Ascending aorta (tissue), 2 donors: ENCODE measurements at places on chromosomes 1 and 21. TPM values are rescaled to one million over a fixed set of nuclear protein-coding genes. Genes with fewer than 3 reads are reported as not detected.

Gene MUTYH
- total RNA-seq, result 1.8 TPM

Gene CASQ1
- not detected for total RNA-seq

Gene GJA8
- not detected for total RNA-seq

Gene TCHH
- not detected for total RNA-seq

Gene NPR1
- 187 TPM for total RNA-seq

Gene OXCT2
- total RNA-seq, result not detected

Gene KDF1
- not detected for total RNA-seq

DNA sequence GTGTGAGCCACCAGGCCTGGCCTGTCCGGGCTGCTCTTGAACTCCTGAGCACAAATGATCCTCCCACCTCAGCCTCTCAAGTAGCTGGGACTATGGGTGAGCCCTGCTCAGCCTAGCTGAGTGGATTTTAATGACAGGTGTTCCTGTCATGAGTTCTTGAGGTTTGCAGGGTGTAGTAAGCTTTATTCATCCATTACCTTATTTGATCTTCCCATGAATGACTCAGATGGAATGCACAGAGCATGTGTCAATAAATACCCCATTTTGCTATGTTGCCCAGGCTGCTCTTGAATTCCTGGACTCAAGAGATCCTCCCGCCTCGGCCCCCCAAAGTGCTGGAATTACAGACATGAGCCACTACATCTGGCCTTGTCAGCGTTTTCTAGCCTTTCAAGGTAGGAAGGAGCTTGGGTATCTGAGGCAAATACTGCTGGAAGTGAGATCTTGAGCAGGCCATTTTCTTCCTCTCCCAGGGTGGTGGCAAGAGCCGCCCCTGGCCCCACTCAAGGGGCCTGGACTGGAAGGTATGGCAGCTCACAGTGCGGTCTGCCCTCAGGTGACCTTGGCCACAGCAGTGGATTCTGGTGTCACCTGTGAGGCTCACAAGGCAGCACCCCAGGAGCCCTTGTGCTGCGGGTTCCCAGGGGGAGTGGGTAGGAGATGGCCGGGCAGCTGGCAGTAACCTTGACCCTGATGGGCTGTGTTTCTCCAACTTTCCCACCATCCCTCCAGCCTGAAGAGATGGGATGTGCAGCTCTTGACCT, 20.0 kb downstream of the PIK3CD start:
- no peak overlapping the region for H3K4me3 ChIP-seq
- no peak for DNase-seq
- no peaks in the 10 kb centered on the region for H3K36me3 ChIP-seq
- no peaks in the 10 kb centered on the region for H3K27me3 ChIP-seq
- no peaks in the 10 kb centered on the region for H3K4me1 ChIP-seq
- no peak overlapping the region for H3K27ac ChIP-seq

DNA sequence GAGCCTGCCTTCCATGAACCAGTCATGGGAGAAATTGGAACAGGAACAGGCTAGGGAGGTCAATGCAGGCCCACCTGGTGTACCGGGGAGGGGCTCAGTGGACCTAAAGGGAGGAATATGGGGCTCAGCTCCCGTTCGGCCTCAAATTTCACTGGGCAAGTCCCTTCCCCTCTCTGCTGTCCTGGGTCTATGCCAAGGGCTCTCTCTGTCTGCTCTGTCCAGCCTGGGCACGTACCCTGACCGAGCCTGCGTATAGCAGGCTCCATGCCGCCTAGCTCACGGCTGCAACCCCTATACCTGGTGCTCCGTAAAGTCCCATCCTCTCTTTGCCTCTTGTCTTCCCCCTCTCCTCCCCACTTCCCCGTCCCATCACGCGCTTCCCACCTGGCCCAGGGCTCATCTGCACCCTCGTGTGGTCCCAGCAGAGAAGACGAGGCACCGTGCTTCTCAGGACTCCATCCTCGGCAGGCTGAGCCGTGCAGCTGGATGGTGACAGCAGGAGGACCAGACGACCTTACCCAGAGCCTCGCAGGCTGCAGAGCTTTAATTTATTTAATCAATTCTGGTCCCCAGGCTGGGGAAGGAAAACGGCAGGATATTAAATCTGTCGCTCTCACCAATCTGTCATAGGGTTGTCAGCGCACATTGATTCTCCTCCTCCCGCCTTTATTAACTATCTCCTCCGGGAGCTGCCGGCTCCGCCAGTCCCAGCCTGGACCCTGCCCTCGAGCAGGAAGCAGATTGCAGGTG, 25.0 kb upstream of the DISP3 start:
- H3K4me3 ChIP-seq, result no peak overlapping the region
- no peak overlapping the region for H3K27ac ChIP-seq
- no peak for DNase-seq
- no peaks in the 10 kb centered on the region for H3K4me1 ChIP-seq

DNA sequence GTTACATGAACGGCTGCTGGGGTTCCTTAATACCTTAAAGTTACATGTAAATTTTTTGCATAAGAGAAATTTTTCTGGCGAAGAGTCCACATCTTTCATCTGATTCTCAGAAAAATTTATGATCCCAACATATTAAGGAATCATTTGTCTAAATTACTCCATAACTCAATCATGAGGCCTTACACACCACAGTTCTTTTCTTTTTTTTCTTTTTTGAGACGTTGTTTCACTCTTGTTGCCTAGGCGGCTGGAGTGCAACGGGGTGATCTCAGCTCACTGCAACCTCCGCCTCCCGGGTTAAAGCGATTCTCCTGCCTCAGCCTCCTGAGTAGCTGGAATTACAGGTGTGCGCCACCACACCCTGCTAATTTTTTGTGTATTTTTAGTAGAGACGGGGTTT, 2.1 kb upstream of the S100A11 start:
- no peaks in the 10 kb centered on the region for H3K27me3 ChIP-seq
- H3K27ac ChIP-seq, result no peak overlapping the region
- peaks cover 2% of the 10 kb centered on the region for H3K36me3 ChIP-seq
- no peak for DNase-seq

GRCh38 chr1:25773441-25774125, 26.4 kb upstream of the SELENON start:
- peaks cover 13% of the 10 kb centered on the region for H3K36me3 ChIP-seq
- no peak overlapping the region for H3K4me3 ChIP-seq
- H3K27me3 ChIP-seq, result no peaks in the 10 kb centered on the region
- H3K27ac ChIP-seq, result no peak overlapping the region
- no peaks in the 10 kb centered on the region for H3K4me1 ChIP-seq

- peak within 1 kb of the TSS; percentile 45 for H3K4me3 ChIP-seq
- H3K36me3 ChIP-seq, result no peaks in the 10 kb centered on the region
- no peak for DNase-seq
Observed at GRCh38 chr1:14598498-14599182, at the start of gene KAZN. Gene KAZN, plus strand, starts transcription at chr1:14598685.

GRCh38 chr1:47241114-47242113, 9.4 kb upstream of the TAL1 start:
- H3K4me1 ChIP-seq, result no peaks in the 10 kb centered on the region
- H3K27ac ChIP-seq, result no peak overlapping the region
- no peaks in the 10 kb centered on the region for H3K27me3 ChIP-seq
- H3K4me3 ChIP-seq, result no peak overlapping the region
- DNase-seq, result no peak

GRCh38 chr1:85617633-85618100, 37.1 kb downstream of the CCN1 start:
- no peak for DNase-seq
- H3K36me3 ChIP-seq, result no peaks in the 10 kb centered on the region
- H3K27me3 ChIP-seq, result no peaks in the 10 kb centered on the region
- H3K4me1 ChIP-seq, result peaks cover 6% of the 10 kb centered on the region
- no peak overlapping the region for H3K4me3 ChIP-seq
- H3K27ac ChIP-seq, result no peak overlapping the region

- H3K27me3 ChIP-seq, result no peaks in the 10 kb centered on the region
- no peaks in the 10 kb centered on the region for H3K36me3 ChIP-seq
- peaks cover 16% of the 10 kb centered on the region for H3K4me1 ChIP-seq
- H3K27ac ChIP-seq, result no peak overlapping the region
- H3K4me3 ChIP-seq, result no peak overlapping the region
Observed at GRCh38 chr21:33362044-33362555, 37.3 kb downstream of the IFNAR1 start.

GRCh38 chr1:188129856-188130838, 1301.4 kb downstream of the PLA2G4A start:
- H3K36me3 ChIP-seq, result no peaks in the 10 kb centered on the region
- H3K4me1 ChIP-seq, result no peaks in the 10 kb centered on the region
- H3K4me3 ChIP-seq, result no peak overlapping the region
- DNase-seq, result no peak
- H3K27me3 ChIP-seq, result no peaks in the 10 kb centered on the region

DNA sequence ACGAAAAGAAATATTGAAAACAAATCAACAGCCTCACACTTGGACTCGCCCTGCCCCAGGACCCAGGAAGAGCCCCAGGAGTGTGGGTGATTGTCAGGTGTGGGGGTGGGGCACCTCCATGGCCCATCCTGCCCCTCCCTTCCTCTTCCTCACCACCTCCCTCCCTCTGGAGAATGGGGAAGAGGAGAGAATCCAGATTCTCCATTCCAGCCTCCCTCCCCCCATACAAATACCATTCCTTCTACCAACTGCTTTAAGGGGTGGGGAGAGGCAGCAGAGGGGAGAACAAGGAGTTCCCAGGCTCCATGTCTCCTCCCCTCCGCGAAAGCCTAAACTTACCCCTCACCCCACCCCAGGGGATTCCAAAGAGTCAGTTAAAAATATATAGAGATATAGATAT, 36.7 kb downstream of the MEF2D start:
- H3K4me3 ChIP-seq, result no peak overlapping the region
- H3K36me3 ChIP-seq, result peaks cover 31% of the 10 kb centered on the region
- peak overlapping the region; percentile 73 for H3K27ac ChIP-seq
- H3K4me1 ChIP-seq, result peaks cover 34% of the 10 kb centered on the region
- DNase-seq, result no peak
- H3K27me3 ChIP-seq, result no peaks in the 10 kb centered on the region

DNA sequence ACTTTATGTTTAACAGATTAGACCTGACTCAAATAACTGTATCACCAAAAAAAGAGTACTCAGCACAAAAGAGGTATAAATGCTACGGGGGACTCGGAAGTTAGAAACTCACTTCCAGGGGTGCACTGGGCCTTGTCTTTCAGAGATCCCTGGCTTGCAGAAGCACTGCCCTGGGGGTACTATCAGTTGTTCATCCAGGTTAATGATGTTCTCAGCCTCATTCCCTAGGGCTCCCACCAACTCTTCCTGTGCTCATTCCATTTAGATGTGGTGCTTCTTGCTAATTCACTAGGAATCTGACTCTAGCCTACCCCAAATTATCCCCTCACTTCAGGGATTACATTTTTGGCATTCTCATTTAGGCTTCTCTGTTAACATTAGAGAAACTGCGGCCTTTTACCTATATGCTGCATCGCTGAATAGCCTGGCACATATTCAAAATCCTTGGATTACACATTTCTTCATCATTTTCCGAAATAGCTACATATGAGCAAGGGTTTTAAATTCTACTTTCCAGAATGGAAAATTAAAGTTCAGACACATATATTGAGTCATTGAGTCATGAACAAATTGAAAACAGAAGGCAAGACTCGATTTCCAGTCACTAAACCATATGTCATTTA, 338.5 kb downstream of the KCTD3 start:
- H3K4me1 ChIP-seq, result no peaks in the 10 kb centered on the region
- no peaks in the 10 kb centered on the region for H3K27me3 ChIP-seq
- no peak overlapping the region for H3K27ac ChIP-seq
- H3K4me3 ChIP-seq, result no peak overlapping the region
- no peaks in the 10 kb centered on the region for H3K36me3 ChIP-seq

- H3K36me3 ChIP-seq, result no peaks in the 10 kb centered on the region
- no peaks in the 10 kb centered on the region for H3K4me1 ChIP-seq
- H3K27ac ChIP-seq, result no peak overlapping the region
- H3K27me3 ChIP-seq, result no peaks in the 10 kb centered on the region
Observed at GRCh38 chr1:54413295-54413694, 7.1 kb upstream of the SSBP3 start.

- no peaks in the 10 kb centered on the region for H3K36me3 ChIP-seq
- H3K27me3 ChIP-seq, result no peaks in the 10 kb centered on the region
- H3K4me3 ChIP-seq, result no peak overlapping the region
- H3K4me1 ChIP-seq, result no peaks in the 10 kb centered on the region
Observed at GRCh38 chr1:73868810-73869336, 329.1 kb downstream of the LRRIQ3 start.
